Effector memory CD8-positive, alpha-beta T cell (primary cell): ENCODE measurements at places on chromosomes 2 and 18.

GRCh38 chr18:25180973-25181548, 170.9 kb downstream of the ZNF521 start:
- no peak for DNase-seq

GRCh38 chr18:9810299-9810698, 75.5 kb upstream of the TXNDC2 start:
- no peak for DNase-seq

GRCh38 chr2:118046634-118047210, 32.9 kb upstream of the CCDC93 start:
- DNase-seq: no peak

- DNase-seq: no peak
Measured at GRCh38 chr18:10559553-10560451, 34.0 kb downstream of the NAPG start.

DNA sequence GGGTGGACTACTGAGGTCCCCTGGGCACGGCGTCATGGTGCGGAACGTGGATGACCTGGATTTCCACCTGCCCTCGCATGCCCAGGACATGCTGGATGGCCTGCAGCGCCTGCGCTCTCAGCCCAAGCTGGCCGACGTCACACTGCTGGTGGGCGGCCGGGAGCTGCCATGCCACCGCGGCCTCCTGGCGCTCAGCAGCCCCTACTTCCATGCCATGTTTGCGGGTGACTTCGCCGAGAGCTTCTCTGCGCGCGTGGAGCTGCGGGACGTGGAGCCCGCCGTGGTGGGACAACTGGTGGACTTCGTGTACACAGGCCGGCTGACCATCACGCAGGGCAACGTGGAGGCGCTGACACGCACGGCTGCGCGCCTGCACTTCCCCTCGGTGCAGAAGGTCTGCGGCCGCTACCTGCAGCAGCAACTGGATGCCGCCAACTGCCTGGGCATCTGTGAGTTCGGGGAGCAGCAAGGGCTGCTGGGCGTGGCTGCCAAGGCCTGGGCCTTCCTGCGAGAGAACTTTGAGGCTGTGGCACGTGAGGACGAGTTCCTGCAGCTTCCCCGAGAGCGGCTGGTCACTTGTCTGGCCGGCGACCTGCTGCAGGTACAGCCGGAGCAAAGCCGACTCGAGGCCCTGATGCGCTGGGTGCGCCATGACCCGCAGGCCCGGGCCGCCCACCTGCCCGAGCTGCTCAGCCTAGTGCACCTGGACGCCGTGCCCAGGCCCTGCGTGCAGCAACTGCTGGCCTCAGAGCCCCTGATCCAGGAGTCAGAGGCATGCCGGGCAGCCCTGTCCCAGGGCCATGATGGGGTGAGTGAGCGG, 2.5 kb downstream of the KLHL30 start:
- DNase-seq: no peak

GRCh38 chr2:201254081-201254730, 6.1 kb upstream of the CASP8 start:
- no peak for DNase-seq

DNA sequence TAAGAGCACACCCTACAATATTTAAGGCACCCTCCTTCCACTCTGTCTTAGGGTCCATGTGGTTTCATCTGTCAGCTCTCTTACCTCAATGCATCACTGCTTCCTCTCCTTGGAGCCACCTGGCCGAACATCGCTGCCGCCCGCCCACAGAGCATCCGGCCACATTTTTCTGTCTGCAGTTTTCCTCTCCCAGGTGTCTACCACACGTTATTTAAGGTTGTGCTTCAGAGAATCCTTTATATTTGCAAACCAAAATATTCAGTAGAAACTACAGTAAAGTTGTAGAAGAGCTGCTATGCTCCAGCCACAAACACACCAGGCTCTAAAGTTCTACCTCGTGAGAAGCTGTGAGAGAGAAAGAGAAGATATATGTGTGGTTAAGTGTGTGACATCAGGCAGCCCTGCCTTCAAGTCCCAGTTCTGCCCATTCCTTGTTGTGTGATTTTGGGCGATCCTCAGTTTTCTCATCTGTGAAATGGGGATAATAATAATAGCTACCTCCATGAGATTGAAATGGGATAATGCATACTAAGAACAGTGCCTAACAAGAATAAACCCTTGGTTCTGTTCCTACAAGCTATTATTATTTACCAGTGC, 4.9 kb upstream of the STK17B start:
- DNase-seq: peak; percentile 82

DNA sequence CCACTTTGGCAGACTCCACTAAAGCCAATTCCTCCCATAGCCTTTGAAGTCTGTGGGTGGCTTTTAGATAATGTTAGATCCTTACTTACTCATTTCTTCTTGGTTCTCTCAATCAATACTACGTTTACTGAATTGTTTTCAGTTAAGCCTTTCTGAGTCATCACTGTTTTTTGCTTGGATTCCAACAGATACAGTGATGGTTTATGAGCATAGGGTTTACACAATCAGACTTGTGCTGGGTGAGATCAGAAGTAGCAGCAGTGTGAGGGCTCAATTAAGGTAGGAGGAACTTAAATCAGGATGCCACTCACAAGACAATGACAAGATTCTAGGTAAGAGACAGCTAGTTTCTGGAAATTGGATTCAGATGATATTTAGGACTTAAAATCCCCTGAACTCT, 297.7 kb upstream of the DOK6 start:
- DNase-seq: no peak

DNA sequence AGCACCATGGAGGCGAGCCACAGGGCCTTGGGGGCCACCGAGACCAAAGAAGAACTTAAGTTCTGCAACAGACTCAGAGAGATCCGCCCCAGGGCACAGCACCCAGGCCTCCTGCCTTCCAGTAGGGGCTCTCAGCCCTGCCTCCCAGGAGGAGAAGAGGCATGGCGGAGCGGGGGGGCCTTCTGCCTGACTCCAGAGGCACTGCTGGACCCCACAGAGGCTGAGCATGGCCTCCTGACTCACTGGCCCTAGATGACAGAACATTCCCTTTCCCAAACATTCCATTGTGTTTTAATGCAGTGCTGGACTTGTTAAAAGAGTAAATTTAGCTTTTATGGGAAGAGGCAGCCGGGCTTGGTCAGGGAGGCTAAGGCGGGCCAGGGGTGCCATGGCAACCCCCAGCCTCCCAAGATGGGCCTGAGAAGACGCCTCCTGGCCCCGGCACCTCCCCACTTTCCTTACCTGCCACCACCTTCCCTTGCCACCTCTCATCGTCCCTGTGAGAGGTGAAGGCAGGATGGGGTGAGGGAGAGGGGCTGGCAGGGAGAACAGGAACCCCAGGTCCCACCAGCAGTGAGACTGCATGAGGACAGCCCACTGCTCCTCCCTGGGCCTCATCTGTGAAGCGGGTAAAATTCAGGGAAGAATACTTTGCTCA, 65.4 kb downstream of the SMAD7 start:
- no peak for DNase-seq

DNA sequence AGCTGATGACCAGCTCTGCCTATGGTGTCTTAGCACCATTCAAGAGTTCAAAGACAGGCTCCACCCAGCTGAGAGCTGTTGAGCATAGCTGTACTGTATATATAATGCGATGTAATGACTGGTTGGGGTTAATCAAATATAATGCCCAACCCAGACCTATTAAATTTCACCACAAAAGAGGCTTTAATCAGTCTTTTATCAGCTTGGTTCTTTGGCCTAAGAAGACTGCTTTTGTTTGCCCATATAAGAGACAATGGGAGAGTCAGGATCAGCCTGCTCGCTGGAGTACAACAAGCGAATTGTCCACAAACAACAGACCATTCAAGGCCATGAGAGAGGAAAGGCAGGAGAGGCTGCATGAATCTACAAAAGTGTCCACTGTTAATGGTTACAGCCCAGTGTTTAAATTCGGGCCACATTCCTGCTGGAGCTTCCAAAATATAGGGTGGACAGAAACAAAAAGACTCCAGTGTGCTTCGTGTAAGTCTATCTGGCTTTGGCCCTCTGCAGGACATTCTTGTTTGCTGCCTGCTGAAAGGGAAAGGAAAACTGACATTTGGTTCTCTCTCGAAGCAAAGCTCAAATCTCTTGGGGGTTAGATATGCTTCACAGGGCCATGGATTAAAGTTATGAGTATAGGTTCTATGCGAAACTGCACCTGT, 299.0 kb upstream of the FBXO11 start:
- DNase-seq: no peak

GRCh38 chr18:9561759-9562158, 52.6 kb downstream of the PPP4R1 start:
- no peak for DNase-seq
